ENCODE measurements at places on chromosomes 1 and 21.

DNA sequence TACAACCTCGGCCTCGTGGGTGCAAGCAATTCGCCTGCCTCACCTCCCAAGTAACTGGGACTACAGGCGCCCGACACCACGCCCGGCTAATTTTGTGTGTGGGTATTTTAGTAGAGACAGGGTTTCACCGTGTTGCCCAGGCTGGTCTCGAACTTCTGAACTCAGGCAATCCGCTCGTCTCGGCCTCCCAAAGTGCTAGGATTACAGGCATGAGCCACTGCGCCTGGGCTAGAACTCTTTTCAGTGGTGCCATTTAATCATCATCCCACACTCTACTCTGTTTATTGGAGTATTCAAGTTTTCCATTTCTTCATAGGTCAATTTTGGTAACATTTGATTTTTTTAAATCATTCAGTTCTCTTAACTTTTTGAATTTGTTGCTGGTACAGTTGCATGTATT, 101.3 kb downstream of the DHRS3 start:
- no peak for DNase-seq

DNA sequence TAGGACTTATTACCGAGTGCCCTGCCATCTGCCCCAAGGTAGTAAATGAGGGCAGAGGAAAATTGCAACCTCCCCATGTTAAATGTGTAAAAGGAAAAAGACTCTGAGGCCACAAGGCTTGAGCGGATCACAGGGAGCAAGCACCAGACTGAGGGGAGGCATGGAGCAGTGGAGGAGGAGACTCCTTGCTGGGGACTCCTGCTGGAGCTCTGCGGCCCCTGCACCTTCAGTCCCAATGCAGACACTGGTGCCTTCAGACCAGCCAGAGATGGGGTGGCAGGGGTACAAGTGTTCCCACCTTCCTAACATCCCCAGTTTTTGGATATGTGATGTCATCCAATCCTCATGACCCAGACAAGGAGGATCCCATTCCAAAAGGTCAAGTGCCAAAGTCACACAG, 128.4 kb upstream of the NGF start:
- DNase-seq = no peak

- DNase-seq = no peak
Observed at GRCh38 chr1:176559878-176560277, 96.9 kb downstream of the PAPPA2 start.

- DNase-seq = peak; percentile 67
Observed at GRCh38 chr1:203625628-203626019, 1.0 kb upstream of the ATP2B4 start.

- no peak for DNase-seq
Observed at GRCh38 chr1:236141447-236142252, 689 bp upstream of the GPR137B start.

GRCh38 chr1:152127673-152128072, 12.4 kb upstream of the TCHH start:
- no peak for DNase-seq

DNA sequence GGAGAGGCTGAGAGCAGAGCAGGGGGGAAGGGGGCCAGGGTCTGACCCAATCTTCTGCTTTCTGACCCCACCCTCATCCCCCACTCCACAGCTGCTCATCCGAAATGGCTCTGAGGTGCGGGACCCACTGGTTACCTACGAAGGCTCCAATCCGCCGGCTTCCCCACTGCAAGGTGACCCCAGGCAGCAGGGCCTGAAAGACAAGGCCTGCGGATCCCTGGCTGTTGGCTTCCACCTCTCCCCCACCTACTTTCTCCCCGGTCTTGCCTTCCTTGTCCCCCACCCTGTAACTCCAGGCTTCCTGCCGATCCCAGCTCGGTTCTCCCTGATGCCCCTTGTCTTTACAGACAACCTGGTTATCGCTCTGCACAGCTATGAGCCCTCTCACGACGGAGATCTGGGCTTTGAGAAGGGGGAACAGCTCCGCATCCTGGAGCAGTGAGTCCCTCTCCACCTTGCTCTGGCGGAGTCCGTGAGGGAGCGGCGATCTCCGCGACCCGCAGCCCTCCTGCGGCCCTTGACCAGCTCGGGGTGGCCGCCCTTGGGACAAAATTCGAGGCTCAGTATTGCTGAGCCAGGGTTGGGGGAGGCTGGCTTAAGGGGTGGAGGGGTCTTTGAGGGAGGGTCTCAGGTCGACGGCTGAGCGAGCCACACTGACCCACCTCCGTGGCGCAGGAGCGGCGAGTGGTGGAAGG, 17.1 kb upstream of the HDAC1 start:
- no peak for DNase-seq

DNA sequence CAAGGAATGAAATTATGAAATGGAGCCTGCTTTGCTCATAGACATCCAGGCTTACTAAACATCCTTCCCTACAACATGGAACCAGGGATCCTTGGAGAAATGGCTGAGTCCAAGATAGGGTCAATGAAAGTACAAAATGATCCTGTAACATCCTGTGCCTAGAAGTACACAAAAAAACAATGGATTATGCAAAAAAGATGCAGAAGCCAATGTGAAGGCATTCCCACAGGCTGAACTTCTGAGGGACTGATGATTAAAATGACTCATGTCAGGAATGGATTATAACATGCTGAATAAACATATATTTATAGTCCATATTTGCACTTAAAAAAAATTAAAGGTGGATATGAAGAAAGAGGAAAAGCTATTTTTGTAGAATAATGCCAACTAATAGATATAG, 10.4 kb upstream of the HOOK1 start:
- no peak for DNase-seq

DNA sequence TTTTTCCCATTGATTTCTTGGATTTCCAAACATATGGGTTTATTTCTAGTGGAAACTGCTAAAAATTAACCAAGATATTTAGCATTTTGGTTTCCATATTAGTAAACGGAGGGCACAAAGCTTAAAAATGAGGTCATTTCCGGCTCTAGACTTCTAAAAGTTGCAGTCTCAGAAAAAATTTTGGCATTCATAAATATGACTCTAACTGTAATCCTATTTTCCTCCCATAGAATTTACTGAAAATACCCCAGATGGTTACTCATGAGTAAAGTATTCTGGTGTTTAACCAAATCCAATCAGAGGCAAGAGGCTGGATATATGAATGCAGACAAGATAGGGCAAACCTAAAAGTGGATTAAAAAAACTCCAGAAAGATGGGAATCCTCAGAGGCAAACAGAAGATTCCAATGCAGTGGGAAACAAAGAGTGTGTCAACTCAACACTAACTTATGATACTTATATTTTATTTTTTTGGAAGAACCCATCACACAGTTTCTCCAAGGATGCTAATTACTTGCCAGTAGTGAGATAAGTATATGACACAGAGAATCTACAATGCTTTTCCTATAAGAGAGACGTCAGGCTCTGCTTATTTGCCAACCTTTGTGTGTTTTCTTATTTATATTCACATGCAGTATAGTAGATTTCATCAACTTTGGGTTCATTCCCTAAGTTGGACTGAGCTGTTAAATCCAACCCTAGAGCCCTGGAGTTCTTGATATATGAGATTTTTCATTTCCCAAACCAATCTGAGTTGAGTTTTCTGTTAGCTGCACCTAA, 90.1 kb upstream of the BCL10 start:
- no peak for DNase-seq

DNA sequence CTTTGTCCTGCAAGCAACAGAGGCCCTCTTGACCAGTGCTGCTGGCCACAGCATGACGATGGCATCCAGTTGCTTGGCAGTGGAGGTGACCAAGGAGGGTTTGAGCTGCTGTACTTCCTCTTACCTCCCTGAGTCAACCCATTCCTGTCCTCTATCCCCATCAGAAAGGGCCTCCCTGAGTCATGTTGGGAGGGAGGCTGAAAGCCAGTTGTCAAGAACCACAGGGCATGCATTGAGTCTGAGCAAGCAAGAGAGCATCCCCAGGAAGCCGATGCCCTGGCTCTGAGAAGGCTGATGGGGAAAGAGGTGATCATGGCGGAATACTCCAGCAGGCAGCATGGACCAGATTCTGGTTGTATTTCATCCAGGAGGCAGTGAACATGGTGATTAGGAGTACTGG, 69.6 kb downstream of the LACTBL1 start:
- no peak for DNase-seq

GRCh38 chr1:112296908-112297307, 99.1 kb upstream of the CTTNBP2NL start:
- no peak for DNase-seq

- no peak for DNase-seq
Observed at GRCh38 chr1:205353612-205354011, 3.1 kb downstream of the KLHDC8A start.

- DNase-seq = no peak
Observed at GRCh38 chr1:115748401-115749150, 19.9 kb downstream of the CASQ2 start.

DNA sequence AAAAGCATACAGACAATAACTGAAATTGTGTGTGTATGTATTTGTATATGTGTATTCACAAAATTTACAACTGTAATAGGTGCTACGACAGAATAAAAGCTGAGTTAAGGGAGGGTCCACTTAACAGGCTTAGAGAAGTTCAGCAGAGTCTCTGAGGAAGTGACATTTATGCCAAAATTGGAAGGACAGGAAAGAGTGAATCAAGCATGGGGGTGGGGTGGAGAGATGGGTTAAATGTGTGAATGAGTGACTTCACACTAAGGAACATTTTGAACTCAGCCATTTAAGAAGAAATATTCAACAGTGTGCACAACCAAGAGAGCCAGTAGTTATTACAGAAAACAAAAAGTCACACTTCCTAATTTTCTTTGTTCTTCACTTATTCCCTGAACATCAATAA, 53.8 kb upstream of the RGS1 start:
- DNase-seq = no peak

DNA sequence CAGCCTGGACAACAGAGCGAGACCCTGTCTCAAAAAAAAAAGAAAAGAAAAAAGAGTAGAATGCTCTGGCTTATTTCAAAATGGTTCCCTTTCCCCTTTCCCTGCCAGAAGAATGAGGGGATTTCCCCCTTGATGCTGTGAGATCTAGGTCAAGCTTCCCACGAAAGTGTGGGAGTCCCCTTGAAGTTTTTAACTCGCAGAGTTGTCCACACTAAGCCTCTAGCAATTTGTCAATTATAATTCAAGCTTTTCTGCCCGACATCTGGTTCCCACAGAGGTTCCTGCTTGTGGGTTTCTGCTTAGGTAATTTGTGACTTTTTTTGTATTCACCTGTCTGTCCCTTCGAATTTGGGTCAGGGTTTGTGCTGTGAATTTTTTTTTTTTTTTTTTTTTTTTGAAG, 62.8 kb downstream of the ZFYVE9 start:
- no peak for DNase-seq

DNA sequence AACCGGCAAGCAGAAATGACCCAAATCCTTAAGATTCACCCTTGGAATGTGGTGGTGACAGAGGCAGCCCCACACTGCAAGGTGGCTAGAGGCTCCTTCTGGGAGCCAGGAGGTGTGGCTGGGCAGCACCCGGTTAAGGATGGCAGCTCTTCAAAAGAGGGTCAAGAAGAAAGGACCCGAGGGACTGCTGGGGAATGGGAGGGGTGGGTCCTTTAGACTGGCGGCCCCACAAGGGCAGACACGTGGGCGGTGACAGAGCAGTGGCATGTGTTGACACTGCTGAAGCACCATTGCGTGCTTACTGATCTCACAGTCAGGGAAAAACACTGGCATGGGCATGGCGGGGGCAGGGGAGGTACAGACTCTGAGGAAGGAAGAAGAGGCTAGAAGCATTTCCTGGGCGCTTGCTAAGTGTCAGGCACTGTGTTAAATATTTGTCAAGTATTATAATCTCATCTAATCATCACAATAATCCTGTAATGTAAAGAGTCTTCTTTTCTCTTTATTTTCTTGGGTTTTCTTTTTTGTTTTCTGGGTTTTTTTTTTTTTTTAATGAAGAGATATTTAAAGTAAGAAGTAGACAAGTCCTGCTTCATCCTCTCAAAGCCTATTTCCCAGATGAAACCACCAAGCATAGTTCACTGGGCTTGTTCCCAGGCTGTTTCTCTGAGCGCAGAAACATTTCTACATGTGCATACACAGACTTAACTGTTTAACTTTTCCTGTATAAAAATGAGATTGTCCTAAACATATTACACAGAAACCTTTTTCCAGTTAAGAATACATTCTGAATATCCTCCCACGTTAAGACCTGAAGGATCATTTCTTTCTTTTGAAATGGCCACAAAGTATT, 165.8 kb upstream of the EDN2 start:
- DNase-seq = no peak

DNA sequence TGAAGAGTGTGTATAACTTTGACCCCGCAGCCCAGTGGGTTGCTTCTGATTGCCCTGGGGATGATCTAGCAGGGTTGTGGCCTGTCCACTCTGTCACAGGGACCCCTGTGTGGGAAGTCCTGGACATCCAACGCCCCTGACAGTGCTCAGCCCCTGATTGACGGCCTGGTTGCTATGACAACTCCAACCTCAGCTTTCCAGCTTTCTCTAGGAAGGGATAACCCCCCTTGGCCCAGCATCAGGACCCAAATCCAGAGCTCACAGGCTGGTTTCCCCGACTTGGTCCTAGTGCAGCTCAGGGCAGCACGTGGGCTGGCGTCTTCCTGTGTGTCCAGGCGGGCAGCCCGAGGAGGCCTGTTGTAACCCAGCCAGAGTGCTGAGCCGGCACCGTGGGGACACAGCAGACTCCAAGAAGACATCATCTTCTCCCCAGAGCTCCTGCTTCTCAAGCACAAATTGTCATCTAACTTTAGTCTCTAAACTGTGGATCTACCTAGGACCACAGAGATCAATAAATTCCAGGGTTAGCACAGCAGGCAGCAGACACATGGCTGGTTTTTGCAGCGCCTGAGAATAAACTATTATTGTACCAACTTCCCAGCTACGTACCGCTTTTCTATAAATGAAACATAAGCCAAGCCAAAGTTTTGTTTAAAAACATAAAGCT, 18.9 kb upstream of the PDXK start:
- DNase-seq = no peak

GRCh38 chr1:210565306-210565705, 236.6 kb downstream of the HHAT start:
- DNase-seq = no peak

DNA sequence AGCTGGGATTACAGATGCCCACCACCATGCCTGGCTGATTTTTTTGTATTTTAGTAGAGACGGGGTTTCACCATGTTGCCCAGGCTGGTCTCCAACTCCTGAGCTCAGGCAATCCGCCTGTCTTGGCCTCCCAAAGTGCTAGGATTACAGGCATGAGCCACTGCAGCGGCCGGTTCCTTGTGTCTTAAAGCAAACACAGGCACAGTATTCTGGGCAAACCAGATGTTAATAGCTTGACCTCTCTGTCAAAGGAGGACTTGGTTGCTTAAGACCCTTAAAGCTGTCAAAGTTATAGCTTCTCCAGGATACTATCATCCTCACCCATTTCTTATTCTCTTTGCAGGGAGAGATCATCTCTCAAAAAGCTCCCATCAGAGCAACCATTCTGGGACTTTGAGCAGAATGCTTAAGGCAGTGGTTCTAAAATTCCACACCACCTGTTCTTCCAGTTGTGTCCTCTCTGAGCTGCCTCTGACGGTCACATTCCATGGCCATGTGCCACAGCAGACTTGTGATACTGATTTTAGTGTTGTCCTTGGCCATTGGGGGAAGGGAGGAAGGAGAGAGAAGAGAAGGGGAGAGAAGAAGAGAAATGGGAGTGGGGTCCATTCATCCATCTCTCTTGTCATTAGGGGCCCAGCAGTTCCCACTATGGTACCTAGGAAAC, 81.8 kb downstream of the PBX1 start:
- DNase-seq = no peak

Measured in naive thymus-derived CD8-positive, alpha-beta T cell (primary cell).